ENCODE measurements at places on chromosomes 16 and 17. TPM values are rescaled to one million over a fixed set of nuclear protein-coding genes. Genes with fewer than 3 reads are reported as not detected.

GRCh38 chr16:25014500-25015147 is 545 bp downstream of the ARHGAP17 start:
- DNase-seq: no peak

GRCh38 chr17:77425791-77426641 is 285.2 kb downstream of the SEC14L1 start:
- DNase-seq: no peak

GRCh38 chr17:27296428-27296979 is 2.6 kb downstream of the WSB1 start:
- no peak for DNase-seq

- no peak for DNase-seq
Measured at GRCh38 chr17:70872103-70872502, 702.8 kb downstream of the KCNJ2 start.

- DNase-seq: no peak
Measured at GRCh38 chr16:65336160-65336559, 214.3 kb upstream of the CDH11 start.

GRCh38 chr16:57994778-57995177 is 5.7 kb downstream of the ZNF319 start:
- DNase-seq: no peak

GRCh38 chr17:67440277-67441051 is 63.4 kb downstream of the PITPNC1 start:
- no peak for DNase-seq

GRCh38 chr16:53130159-53131049 is 75.6 kb downstream of the CHD9 start:
- peak; percentile 84 for DNase-seq

DNA sequence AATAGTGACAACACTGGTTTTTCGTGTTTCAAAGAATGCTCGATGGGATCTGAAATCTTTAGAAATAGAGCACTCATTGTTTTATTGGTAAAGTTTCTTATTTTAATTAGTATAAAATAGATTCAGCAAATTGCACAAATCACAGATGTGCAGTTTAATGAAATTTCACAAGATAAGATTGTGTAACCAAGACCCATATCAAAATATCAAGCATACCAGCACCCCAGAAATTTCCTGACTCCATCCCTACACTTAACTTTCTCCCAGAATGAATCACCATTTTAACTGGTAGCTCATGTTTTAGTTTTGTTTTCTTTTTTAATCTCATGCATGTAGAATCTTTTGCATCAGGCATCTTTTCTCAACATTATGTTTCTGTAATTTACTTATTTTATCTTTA is 185.9 kb downstream of the KCNJ2 start:
- DNase-seq: no peak

- no peak for DNase-seq
Measured at GRCh38 chr16:88385831-88386815, 3.4 kb downstream of the ZNF469 start.

DNA sequence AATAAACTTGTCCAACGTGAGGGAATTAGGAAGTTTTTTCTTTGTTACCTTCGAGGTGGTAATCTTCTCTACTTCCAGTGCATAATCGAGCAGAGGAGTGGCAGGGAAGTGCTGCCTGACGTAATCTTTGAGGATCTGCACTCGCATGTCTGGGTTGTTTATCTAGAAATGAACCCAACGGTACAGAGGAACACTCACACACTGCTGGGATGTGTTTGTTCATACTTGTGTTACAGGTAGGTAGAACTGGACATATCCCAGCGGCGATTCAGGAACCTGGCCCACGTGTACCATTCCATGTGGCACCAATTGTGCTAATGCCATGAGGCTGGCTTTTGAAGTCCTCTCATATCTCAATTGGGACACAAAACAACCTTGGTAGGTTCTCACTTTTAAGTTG is 4.2 kb upstream of the KLHL11 start:
- no peak for DNase-seq

DNA sequence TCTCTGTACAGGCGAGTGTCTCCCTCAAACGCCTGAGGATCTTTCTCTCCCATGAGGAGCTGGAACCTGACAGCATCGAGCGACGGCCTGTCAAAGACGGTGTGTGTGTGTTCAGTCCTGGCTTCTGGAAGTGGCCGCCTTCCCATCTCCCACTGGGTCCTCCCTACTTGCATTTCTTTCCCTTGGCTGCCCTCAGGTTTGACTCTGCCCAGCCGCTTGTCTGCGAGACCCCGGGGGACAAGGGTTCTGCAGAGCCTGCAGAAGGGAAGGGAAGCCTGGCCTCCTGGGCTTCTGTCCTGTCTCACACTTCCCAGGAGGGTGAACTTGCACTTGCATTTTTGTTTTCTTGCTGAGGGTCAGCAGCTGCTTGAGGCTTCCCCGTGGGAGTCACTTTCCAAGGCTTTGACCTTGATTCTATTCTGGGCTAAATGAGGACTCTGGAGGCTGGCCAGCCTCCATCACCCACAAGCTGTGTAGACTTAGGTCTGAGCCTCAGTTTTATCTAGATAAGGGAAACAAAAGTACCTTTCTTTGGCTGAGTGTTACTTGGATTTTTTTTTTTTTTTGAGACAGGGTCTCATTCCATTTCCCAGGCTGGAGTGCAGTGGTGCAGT is 122.3 kb downstream of the ABCC1 start:
- no peak for DNase-seq

DNA sequence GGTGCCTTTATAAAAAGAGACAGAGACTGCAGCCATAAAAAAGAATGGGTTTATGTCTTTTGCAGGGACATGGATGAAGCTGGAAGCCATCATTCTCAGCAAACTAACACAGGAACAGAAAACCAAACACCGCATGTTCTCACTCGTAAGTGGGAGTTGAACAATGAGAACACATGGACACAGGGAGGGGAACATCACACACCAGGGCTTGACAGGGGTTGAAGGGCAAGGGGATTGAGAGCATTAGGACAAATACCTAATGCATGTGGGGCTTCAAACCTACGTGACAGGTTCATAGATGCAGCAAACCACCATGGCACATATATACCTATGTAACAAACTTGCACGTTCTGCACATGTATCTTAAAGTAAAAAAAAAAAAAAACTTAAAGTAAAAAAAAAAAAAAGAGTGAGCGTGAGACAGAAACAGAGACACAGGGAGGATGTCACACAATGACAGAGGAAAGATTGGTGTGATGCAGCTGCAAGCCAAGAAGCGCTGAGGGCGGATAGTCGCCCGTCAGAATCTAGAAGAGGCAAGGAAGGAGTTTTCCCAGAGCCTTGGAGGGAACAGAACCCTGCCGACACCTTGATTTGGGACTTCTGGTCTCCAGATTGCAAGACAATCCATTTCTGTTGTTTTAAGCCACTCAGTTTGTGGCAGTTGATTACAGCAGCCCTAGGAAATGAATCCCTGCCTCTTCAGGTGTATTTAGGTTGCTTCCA is 27.4 kb upstream of the TNS4 start:
- no peak for DNase-seq

DNA sequence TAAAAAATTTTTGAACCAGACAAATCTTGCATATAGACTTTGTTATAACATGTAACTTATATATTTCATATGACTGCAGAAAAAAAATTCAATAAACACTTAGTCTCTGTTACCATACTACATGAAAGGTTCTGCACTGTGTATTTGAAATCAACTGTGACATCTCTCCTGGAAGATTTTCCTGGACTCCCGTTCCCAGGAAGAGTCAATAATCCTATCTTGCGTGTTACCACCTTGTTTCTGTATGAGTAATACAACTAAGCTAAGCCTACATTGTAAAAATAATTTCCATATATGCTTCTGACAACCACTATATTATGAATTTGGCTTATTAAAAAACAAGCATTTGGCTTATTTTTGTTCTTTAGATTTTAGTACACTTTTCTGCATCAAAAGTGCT is 665.6 kb upstream of the SOX9 start:
- no peak for DNase-seq

DNA sequence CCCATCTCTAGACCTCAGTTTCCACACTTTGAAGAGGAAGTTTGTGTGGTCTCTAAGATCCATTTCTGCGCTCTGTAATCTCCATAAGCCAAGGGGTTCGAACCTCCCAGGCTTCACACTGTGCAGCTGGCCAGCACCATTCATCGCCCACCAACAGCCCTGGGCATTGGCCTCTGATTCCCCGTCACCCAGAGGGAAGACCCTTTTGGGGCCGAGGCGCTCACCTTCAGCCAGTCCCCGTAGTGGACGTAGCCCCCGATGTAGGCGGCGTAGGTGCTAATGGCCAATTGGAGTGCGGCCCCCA is 678 bp downstream of the TMEM101 start:
- no peak for DNase-seq

- no peak for DNase-seq
Measured at GRCh38 chr16:50724306-50724705, 17.6 kb upstream of the CYLD start.

DNA sequence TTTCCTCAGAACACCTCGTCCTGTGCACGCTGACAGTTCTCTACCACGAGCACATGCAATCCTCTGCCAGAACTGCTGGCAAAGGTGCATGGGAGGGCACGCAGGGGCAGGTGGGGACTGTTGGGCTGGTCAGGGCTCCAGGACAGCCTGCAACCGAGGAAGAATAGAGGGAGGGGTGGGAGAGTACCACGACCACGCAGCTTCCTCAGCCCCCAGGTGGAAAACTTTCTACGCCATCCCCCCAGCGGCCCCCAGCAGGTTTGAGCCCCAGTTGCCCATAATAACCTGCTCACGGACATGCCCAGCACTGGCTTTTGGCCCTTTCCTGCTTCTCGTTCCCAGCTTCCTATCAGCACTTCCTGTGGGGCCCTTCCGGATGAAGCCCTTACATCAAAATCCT is 199.3 kb downstream of the C16orf95 start:
- no peak for DNase-seq

- DNase-seq: peak; percentile 54
Measured at GRCh38 chr17:19384723-19385391, 2.1 kb downstream of the MFAP4 start.

GRCh38 chr17:913207-913606 is 66.4 kb downstream of the NXN start:
- no peak for DNase-seq

DNA sequence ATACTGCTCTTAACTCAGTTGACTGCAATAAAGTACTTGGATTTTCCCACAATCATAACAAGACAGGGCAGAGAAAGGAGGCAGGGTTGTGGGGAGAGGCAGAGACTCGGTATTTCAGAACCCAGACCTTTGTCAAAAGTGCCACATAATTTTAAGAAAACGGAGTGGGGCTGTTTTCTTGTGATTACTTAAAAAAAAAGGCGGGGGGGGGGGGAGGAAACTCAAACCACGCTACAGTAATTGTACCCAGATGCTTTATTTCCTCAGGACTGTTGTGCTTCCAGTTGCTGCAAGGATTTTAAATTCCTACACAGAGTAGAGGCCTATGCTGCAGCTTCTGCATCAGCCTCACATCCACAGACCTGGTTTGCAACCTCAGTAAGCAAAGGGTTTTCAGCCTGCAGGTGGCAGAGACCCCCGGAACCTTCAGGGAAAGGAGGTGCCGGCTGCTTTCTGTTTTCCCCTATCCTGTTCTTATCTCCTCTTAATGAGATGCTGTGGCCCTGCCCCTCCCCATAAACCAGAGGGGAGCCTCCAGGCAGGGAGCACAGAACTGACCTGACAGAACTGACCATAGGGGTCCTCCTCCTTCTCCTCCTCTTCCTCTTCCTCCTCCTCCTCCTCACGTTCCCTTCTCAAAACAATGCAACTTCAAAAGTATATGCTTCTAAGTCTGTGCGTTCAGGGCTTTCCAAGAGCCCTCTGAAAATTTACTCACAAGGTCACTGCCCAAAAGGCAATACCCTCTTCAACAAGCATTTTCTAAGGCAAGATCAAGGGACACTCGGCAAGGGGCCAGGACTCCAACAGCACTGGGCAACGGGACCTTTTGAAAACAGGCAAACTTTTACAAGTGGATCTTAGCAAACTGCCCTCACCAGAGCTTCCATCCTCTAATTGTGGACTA is 7.5 kb downstream of the AXIN2 start:
- no peak for DNase-seq

DNA sequence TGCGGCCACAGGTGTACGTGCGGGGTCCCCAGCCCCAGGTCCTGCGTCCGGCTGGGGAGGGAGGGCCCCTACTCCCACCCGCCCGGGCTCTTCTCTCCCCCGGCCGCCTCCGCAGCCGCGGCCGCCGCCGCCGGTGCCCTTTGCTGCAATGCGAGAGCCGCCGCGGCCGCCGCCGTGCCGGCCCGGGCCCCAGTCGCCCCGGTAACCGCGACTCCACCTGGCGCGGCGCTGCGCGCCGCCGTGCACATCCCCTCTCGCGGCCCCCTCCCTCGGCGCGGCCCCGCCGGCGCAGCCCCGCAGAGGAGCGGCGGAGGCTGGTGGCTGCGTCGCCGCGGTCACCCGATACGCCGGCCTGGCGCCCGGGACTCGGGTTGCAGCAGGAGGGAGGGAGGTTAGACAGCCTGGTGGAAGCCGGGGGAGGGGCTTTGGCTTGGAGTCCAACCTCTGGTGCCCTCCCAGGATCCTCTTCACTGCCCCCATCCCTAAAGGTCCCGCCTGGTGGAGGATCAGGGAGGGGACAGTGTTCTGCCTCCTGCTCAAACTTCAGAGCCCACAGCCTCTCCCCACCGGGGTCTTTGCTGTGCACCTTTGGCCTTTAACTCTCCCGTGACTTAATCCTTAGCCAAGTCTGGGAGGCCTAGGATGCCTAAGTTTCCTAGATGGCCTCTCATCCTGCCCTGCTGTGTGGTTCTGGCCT is 32.9 kb downstream of the SRCIN1 start:
- DNase-seq: no peak

- no peak for DNase-seq
Measured at GRCh38 chr17:80618304-80618703, 73.7 kb downstream of the RPTOR start.

DNA sequence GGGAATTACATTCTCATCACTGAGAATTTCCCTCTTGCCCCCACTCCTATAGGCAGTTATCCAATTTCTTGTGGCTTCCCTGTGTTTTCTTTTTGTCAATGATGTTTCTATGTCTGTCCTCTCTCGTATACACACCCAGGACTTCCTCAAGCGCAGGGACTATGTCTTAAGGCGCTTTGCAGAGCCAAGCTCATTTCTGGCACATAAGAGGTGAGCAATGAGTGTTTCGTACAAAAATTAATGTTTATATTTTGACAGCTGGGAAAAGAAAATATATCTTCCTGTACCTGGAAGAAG is 947 bp downstream of the DDX42 start:
- DNase-seq: no peak

GRCh38 chr17:75808549-75808904 is 23.9 kb downstream of the UNK start:
- DNase-seq: no peak

GRCh38 chr17:81393684-81394376 is 1.4 kb upstream of the BAHCC1 start:
- DNase-seq: peak; percentile 99

GRCh38 chr16:81264386-81264785 is 25.9 kb downstream of the BCO1 start:
- no peak for DNase-seq

KCNJ18 gene
- polyA plus RNA-seq: not detected

KDM6B gene
- 15.4 TPM for polyA plus RNA-seq

TBC1D3I gene
- polyA plus RNA-seq: 0.94 TPM

CACNG5 gene
- polyA plus RNA-seq: not detected

SPN gene
- 1.0 TPM for polyA plus RNA-seq

NECAB2 gene
- 0.66 TPM for polyA plus RNA-seq

SRRM2 gene
- 485 TPM for polyA plus RNA-seq

PER1 gene
- polyA plus RNA-seq: 59.2 TPM

UMOD gene
- polyA plus RNA-seq: not detected

PRRT2 gene
- polyA plus RNA-seq: 14.4 TPM

SALL1 gene
- polyA plus RNA-seq: not detected

ARHGDIG gene
- polyA plus RNA-seq: 0.82 TPM

TGFB1I1 gene
- 105 TPM for polyA plus RNA-seq

NLRC5 gene
- 5.5 TPM for polyA plus RNA-seq

TNP2 gene
- polyA plus RNA-seq: not detected

TMEM170A gene
- 18.6 TPM for polyA plus RNA-seq

TMEM235 gene
- not detected for polyA plus RNA-seq

CD68 gene
- 25.6 TPM for polyA plus RNA-seq

CBX1 gene
- 68.7 TPM for polyA plus RNA-seq

ACE gene
- polyA plus RNA-seq: 10.3 TPM

All from forelimb muscle (tissue), 1 donor.